MCF 10A (cell line): ENCODE measurements at places on chromosomes 2 and 18. TPM values are rescaled to one million over a fixed set of nuclear protein-coding genes. Genes with fewer than 3 reads are reported as not detected.

COLEC12 gene
- total RNA-seq = 0.05 TPM in 1 of 2 replicates, not detected in the other

KRTCAP3 gene
- total RNA-seq = 4.1 and 6.9 TPM in 2 replicates

SAG gene
- not detected in 2 replicates for total RNA-seq

GRCh38 chr2:19871836-19872235 lies 29.9 kb downstream of the TTC32 start:
- DNase-seq = no peak
- no peak overlapping the region for H3K4me3 ChIP-seq
- no peaks in the 10 kb centered on the region for H3K36me3 ChIP-seq
- no peaks in the 10 kb centered on the region for H3K4me1 ChIP-seq
- H3K27me3 ChIP-seq = no peaks in the 10 kb centered on the region

DNA sequence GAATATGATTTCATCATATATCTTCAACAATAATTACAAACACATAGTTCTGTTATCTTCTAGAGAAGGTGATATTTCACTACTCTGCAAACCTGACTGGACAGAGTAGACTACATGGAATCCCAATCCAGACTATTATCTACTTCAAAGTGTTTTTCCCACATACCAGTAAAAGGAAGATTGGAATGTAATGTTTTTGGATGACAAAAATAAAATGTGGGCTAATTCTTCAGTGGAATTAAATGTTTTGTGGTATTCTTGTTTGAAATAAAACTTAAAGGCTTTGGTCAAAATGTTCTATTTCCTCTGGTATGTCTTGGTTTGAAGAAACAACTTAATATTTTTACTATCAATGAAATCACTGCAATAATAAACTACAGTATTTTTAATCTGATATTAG lies 22.1 kb downstream of the COL5A2 start:
- no peak overlapping the region for H3K4me3 ChIP-seq
- no peak overlapping the region for H3K27ac ChIP-seq
- no peaks in the 10 kb centered on the region for H3K36me3 ChIP-seq
- no peak for DNase-seq
